ENCODE measurements at places on chromosomes 4 and X.

DNA sequence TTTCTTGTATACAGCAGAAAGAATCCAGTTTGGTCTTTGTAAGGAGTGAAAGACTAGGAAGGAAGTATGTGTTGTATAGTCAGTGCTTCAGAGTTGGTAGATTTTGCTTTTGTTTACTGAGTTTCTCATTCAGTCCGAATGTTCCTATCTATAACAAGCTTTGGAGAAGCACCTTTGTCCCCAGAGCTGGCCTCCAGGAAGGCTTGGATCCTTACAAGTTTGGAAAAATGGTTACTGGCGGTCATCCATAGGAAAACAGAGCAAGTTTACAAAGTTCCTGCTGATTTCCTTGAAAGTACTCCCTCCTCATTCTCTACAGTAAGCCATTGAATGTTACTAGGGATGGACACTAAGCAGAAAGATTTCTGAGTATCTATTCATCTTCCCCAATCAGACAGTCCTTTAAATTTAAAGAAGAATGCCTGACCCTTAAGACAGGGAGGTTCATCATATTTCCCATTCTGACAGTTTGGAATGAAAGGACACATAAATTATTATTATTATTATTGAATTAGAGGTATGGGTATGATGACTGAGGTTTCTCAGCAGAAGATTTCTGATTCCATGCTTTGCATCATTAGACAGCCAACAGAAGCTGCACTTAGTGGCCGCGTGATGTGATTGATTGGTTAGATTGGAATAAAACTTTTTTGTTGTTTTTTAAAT lies 35.8 kb downstream of the FAT4 start:
- no peak for DNase-seq

DNA sequence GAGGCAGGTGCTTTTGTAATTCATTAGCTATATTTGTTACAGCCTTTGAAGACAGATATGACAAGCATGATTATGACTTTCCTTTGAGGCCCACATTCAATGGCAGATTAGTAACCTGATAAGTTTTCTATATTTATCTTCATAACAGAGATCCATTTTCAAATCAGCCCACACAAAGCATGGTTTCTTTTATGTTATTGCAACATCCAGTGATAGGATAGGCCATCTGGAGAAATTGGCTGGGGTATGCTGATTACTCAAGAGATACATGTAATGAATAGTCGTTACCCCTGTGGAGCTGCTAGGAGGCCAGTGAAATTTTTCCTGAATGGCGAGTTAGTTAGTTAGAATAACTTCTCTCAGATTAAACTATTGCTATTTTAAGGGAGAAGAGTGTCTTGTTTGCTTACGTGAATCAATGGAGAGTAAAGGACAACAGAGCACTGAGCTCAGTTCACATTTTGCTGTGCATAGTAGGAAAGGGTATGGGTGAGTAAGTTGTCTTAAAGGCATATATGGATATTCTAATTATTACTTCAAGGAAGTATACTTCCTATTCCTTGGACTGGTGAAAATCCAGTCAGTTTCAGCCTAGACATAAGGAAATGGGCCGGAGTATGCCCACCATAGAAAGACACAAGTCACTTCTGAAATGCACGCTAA lies 79.2 kb upstream of the DKK2 start:
- peak; percentile 14 for DNase-seq

DNA sequence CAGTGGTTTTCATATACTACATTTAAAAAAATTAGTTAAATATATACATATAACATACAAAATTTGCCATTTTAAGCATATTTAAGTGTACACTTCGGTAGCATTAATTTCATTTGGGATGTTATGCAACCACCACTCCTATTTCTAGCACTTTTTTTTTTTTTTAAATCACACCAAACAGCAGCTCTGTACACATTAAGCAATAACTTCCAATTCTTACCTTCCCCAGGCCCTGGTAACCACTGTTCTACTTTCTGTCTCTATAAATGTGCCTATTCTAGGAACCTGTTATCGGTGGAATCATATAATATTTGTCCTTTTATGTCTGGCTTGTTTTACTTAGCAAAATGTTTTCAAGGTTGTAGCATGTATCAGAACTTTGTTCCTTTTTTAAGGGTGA lies 39.1 kb downstream of the TMEM164 start:
- no peak for DNase-seq

GRCh38 chr4:19051831-19052230 lies 1030.3 kb upstream of the LCORL start:
- DNase-seq, result no peak

- DNase-seq, result no peak
These were observed 895 bp upstream of the OPN1LW start for GRCh38 chrX:154142950-154143745.

- DNase-seq, result peak; percentile 30
These were observed 146.2 kb upstream of the BCOR start for GRCh38 chrX:40243755-40244515.

- no peak for DNase-seq
These were observed 490.6 kb upstream of the HS3ST1 start for GRCh38 chr4:11919316-11919715.

GRCh38 chr4:113328514-113328913 lies 279.1 kb downstream of the ANK2 start:
- DNase-seq, result peak; percentile 16

- DNase-seq, result no peak
These were observed 322.8 kb upstream of the FAT1 start for GRCh38 chr4:187046471-187046870.

- no peak for DNase-seq
These were observed 1.3 kb downstream of the CASP3 start for GRCh38 chr4:184648054-184648312.

GRCh38 chr4:179880756-179881155 lies 2362.4 kb upstream of the TENM3 start:
- DNase-seq, result peak; percentile 7

GRCh38 chr4:53702334-53703266 lies 111.3 kb upstream of the LNX1 start:
- peak; percentile 88 for DNase-seq

DNA sequence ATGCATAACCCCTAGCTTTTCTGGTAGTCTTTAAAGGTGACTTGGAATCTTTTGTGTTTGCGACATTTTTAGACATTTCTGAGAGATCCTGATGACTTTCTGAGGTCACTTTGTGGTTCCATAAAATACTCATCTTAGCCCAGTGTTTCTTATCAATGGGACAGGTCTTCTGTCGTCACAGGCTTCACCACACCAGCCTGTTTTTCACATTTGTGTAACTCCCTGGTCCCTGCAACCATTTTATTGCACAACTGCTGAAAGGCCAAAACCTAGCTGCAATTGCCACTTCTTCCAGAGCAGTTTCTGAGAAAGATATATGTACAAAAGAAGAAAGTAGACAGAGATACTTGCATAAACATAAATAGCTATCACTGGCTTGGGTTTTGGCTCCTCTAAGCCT lies 120.9 kb downstream of the IL15 start:
- no peak for DNase-seq

- no peak for DNase-seq
These were observed 205.1 kb downstream of the STPG2 start for GRCh38 chr4:97938141-97938540.

- no peak for DNase-seq
These were observed 30.8 kb downstream of the NOP14 start for GRCh38 chr4:2932321-2932950.

GRCh38 chr4:174340714-174341113 lies 57.0 kb downstream of the CEP44 start:
- DNase-seq, result peak; percentile 82

DNA sequence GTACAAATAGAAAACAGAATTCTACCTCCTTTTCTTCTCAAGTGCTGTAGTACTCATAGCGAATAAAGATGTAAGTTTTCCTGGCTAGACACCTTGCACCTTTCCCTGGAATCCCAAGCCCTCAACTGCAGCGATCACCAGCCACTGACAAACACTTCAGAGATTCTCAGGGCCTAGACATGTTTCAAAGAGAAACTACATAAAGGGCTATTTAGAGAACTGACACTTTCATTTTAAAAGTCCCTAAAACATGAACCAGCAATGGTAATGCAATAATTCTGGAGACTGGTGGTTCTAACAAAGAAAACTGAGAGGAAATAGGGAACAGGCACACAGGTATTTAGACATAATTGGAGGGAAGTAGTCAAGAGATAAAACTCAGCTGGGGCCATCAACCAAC lies 35.7 kb downstream of the FANCB start:
- no peak for DNase-seq

GRCh38 chrX:1720836-1721235 lies 106.0 kb downstream of the ASMT start:
- DNase-seq, result peak; percentile 15

DNA sequence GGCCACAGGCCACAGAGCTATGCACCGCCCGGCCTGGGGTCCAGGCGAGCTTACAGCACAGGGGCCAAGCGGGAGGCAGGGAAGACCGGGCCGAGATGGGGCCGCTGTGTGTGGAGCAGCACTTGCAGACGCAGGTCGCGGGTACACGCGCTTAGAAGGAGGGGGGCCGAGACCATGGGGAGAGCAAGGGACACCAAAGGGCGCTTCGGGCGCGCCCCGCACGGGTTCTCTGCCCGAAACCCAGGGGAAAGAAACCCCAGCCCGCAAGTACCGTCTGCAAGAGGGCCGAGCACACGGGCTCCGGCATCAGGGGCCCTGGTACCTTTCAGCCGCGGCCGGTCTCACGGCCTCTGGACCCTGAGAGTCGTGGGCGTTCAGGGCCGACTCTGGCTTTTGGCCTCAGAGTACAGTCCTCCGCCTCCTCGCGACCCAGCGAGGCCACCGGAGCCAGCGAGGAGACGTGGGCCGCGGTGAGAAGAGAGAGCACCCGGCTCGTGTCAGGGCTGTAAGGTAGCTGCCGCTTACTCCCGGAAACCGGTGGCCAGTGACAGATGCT lies 342 bp downstream of the EOLA2 start:
- no peak for DNase-seq

DNA sequence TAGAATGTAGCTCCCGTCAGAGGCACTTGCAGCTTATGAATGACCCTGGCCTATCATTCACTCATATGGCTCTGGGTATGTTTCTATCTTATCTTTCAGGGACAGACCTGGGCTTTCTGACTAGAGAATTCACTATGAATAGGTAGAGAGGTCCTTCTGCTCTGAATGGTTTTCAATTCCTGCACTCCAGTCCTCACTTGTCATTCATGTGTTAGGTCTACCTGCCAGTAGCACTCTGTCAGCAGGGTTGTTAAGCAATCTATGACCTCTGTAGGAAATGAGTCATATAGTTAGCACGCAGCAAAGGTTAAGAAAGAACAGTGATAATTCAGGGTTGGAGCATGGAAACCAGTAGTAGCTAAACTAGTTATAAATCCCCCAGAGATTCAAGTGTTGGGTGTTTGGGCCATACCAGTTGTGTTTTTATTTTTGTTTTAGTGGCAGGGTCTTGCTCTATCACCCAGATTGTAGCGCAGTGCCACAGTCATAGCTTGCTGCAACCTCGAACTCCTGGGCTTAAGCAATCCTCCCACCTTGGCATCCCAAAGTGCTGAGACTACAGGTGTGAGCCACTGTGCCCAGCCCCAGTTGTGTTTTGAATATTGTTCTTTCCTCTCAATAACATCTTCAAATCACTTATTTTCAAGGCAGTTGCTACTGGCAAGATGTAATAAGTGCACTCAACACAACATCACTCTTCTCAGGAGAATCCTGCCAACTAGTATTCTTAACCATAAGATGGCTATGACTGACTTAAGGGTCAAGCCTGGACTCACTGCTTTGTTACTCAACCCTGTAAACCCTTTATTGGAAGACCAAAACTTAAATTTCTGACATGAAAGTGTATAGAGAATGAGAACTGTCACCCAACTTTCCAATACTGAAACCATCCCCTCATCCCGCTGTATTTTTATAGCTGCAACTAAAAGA lies 25.1 kb downstream of the ARL13A start:
- peak; percentile 42 for DNase-seq

DNA sequence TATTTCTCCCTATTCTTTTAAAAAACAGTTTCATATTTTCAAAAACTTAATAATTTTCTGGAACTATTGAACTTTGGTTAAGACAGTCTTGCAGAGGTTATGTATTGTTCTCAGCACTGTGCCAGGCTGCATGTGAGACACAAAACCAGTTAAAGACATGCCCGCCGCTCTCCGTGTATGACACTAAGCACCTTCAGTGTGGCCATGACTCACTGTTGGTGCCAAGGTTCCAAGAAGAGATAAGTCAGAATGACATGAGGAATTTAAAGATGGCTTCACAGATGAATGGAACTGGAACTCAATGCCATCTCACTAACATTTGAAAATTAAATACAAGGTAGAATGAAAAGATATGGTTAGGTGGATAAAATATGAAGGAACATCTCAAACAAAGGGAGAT lies 525.5 kb upstream of the ZFP42 start:
- no peak for DNase-seq

DNA sequence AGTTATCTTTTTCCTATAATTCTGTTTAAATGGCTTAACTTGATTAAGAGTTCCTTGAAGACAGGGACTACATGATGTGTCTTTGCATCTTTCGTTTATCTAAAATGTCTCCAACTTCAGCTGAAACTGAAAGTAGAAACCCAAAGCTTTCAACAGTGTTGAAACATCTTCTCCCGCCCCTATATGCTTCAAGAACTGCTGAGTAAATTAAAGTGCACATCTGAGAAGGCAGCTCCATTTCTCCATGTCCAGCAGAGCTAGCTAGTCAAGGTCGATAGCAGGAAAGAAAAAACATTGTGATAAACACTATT lies 185.7 kb upstream of the TBL1X start:
- DNase-seq, result no peak

DNA sequence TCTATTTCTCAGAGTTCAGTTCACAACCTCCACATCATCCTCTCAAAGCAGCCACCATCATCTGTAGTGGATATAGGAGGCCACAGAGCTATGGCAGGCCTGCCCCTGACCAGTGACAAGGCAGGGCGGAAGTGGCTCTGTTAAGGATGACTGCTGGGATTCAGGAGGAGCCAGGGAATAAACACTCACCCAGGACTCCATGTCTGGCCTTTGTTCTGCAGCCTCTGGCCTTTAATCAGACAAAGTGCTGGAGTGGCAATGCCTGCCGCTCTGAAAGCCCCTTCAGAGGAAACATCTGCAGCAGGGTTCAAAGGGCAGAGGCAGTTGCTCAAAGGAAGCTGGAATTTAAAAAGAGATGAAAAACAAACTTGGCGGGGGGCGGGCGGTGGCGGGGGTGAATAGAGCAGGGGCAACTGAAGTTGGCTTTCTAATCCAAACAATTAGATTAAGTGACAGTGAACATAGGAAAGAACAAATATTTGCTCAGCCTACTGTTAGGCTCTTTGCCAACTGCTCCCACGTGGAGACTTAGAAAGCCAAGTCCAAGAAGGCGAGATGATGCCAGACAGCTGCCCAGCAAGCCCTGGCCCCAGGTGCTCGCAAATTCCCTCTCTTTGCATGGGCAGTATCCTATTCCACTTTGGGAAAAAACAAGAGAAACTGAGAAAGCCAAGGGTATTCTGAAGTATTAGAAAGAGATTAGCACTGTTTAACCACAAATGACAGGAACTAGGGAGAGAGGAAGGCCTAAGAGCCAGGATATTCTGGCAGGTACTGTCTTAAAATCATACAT lies 5.5 kb downstream of the MPP1 start:
- DNase-seq, result no peak

All from fibroblast of skin of right biceps (primary cell).